ENCODE measurements at places on chromosomes 5 and 9.

DNA sequence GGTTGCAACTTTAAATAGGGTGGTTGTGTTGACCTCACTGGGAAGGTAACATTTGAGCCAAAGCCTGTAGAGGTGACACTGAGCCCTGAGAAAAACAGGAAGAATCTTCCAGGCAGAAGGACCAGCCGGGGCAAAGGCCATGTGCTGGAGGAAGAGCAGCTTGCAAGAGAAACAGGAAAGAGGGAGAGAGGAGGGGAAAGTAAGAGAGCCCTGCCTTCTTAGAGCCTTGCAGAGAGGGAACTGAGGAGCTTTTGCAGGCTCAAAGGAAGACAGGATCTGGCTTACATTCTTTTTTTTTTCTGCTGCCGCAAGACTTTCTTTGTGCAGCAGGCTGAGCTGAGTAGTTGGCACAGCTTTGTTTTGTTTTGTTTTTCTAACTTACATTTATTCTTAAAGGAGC, 17.4 kb downstream of the C9orf153 start:
- no peak for DNase-seq

DNA sequence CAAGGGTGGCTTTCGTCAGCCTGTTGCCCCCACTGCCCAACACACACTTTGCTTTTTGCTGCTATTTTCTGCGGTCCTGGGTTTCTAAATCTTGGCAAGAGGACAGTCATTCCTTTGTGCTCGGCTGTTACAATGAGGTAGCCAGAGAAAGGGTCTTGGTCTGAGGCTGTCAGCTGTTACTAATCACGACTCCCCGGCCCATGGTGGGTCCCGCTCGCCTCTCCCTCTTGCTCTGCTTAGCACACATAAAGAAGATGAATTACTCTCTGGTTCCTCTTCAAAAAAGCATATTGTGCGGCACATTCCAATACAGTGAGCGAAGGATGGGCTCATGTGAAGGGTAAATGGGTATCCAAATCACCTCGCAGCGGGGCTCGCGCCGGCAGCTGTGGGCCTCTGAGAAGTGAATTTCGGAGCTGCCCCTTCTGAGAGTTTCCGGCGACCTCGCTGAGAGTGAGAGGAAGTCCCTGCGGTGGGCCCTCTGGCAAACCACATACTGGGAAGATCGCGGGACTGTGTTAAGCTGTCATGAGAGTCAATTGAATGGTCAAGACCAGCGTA, 56.0 kb downstream of the SLC1A3 start:
- DNase-seq, result peak; percentile 89

DNA sequence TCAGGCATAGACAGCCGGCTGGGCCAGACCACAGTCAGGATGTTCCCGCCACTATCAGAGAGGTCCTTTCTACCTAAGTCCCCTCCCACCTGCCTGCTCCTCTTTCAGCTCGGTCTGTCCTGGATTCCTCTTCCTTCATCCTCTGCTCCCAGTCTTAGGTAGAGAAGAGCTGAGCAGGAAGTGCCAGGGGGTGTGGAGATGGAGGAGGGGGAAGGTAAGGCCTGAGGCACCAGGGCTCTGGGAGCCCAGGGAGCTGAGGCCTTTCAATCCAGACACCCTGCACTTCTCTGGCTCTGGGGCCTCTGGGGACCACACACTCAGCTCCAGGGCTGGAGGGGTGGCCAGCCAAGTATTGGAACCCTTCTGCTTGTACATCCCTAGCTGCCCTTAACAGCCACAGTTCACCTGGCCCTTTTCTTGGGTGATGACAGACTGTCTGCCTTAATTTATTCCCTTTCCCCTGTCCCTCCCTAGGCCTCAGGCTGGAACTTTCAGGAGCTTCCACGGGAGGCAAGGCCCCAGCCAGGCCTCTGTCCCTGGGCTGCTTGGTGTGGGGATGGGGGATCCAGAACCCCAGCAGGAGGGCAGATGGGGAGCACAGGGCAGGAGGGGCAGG, 15.6 kb downstream of the IRF1 start:
- DNase-seq, result no peak

GRCh38 chr5:106587-106986, 14.6 kb downstream of the PLEKHG4B start:
- no peak for DNase-seq

DNA sequence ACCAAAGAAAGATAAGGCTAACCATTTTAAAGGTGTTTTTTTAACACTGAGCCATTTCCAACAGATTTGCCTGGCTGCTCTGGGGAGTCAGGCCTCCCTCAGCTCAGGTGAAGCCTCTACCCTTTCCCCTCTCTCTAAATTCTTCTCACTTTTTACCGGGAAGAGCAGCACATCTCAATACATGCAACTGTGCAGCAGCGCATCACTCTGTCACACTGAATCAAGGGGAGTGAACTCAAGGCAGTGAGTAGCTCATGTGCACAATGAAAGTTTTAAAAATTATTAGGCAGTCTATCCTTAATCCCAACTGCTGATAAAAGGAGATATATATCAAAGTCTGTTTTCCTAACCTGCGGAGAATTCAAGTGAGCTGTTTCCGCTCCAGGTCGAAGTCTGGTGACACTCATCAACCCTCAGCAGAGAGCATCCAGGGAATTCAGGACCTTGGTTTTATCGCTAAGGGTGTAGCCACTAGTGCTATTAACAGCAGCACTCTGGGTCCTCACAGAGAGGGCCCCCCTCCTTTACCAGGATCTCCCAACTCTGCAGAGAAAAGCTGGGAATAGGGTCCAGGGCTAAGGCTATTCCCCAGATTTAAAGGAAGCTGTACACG, 1.0 kb downstream of the CEMIP2 start:
- no peak for DNase-seq

GRCh38 chr5:107040907-107041306, 629.8 kb downstream of the EFNA5 start:
- no peak for DNase-seq

GRCh38 chr5:172973127-172973916, 10.2 kb upstream of the ATP6V0E1 start:
- DNase-seq, result peak; percentile 21

DNA sequence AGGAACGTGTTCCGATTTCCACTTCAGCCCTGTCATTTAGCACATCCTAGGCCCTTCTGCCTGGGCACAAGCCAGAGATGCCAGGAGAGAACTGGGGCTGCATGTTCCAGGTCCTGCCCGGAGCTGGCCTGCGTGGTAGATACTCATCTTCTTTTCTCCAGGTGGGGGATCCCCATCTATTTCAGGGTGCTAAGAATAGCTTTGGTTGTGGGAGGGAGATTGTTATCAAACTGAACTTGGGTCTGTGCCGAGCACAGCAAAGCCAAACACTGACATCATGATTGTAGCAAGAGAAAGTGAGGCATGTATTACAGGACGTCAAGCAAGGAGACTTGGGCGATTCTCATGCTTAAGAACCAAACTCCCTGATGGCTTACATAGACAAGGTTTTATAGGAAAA, 18.2 kb downstream of the C9orf153 start:
- no peak for DNase-seq

DNA sequence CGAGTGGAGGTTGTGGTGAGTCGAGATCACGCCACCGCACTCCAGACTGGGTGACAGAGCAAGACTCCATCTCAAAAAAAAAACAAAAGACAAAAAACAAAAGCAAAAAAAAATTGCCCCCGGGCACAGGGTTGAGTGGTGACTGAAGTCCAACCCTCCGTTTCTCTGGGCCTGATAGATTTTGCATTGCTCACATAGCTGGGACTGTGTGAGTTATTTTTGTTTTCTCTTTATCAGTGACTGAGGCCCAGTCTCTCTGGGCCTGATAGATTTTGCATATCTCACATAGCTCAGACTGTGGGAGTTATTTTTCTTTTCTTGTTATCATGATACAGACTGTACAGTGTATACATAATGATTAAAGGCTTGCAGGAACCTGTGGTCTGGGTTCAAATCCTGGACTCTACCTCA, 2.6 kb upstream of the SLC28A3 start:
- peak; percentile 83 for DNase-seq

DNA sequence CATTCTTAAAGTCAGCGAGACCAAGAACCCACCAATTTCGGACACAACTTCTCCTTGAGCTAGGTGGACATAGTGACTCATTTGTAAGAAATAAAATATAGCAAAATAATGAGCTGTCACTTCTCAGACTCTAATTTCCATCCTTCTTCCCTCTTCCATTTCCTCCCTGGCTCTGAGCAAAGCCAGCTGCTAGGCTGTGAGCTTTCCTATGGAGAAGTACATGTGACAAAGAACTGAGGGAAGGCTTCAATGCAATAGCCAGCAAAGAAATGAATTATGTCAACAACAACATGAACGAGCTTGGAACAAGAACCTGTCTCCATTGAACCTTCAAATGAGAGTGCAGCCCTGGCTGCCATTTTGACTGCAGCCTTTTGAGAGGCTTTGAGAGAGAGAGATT, 25.9 kb upstream of the SELENOP start:
- DNase-seq, result no peak

DNA sequence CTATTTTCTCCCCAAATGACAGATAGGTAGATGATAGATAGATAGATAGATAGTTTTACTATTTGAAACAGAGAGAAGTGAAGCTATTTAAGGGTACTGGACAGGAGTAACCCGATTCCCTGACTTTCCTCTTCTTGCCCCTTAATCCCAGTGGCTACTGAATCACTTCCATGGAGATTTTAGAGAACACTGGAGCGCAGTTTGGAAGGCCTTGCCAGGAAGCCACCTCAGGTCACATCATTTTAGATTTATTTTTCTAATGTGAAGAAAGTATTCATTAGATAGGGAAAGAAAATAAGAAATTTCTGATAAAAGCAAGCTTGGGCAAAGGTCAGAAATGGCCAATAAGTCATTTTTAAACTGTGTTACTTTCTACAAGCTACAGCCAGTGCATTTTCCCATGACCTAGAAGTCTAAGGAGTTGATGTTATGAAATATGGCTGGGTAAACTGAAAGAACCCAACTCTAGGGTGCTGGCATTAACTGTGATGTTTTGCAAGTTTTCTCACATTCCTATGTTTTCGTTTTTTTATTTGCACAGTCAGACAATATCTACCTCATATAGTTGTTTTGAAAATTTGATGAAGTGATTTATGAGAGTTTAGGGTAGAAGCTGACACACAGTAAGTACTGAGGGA, 544.7 kb upstream of the PTGER4 start:
- no peak for DNase-seq

DNA sequence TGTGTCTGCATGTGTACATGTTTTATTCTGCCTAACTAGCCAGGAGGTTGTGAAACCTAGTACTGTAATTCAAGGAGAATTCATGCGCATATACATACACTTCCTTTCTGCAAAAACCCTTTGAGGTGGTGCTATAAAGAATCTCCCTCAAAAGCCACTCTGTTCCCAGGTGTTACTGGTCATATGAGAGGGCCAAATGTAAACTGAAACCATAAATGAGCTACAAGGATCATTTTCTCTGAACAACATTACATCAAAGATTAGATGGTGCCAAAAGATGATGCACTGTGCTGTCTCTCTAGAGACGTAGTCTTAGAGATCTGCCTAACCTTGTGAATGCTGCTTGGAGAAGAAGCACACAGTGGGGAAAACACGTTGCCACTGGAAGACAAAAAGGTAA, 15.7 kb downstream of the NREP start:
- DNase-seq, result peak; percentile 44

DNA sequence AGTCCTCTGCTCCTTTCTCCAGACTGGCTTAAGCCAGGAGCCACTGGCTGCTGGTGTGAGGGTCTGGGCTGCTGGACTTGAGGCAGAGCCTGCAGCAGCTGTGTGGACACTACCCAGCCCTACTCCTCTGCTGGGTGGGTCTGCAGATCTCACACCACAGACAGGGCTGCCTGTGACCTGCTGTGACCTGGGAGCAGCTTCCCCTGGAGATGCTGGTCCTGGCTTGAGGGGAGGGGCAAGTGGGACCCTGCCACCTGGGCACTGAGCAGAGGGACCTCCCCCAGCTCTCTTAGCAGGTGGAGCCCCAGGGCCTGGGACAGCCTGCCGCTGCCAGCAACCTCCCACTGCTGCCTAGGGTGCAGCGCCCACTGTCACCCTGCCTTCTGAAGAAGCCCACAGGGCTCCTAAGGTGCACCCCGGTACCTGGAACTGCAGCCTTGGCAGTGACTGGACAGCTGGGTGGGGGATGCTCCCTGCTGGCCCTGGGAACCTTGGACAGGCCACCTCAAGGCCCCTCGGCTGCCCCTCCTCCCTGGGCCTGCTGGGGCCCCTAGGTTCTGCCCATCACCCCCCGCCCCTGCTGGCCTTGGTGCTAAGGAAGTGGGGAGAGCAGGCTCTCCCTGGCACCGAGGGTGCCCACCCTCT, 9.1 kb downstream of the CACFD1 start:
- DNase-seq, result no peak

GRCh38 chr9:106862821-106863720, at the start of gene ZNF462:
TSS of gene ZNF462 (plus strand) at chr9:106863166. CDS start at chr9:106923384, 60,218 bp downstream.
- DNase-seq, result peak; percentile 86

DNA sequence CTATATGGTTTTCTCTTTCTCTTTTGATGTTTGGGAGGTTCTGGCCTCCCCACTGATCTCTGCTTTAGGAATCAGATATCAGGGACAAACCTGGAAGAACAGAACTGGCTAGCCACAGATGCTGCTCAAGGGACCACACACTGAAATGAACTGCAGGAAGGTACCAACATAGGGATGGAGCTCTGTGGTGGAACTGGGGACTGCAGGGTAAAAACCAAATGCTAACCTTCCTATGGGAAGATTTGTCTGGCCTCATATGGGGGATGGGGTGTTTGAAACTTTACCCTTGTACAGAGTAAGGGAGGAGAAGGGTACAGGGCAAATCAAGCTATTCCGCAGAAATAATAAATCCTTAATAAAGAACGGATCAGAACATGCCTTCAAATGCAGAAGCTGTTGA, 49.4 kb downstream of the ELOVL7 start:
- DNase-seq, result no peak

GRCh38 chr9:34437006-34437925, 21.1 kb downstream of the FAM219A start:
- peak; percentile 65 for DNase-seq

DNA sequence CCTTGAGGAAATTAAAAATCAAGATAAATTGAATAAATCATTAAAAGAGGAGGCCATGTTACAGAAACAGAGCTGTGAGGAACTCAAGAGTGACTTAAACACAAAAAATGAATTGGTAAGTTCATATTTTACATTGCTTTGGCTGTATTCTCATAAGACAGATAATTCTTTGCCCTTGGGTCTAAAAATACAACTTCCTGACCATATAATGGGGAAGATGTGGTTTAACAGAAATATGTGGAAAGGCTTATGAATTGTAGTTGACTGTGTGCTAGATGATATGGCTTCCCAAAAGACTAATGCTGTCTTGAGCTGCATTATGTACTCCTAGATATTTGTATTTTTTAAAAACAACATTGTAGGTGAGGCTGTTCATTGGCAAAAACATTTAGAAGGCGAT, 33.1 kb downstream of the CNTRL start:
- no peak for DNase-seq

DNA sequence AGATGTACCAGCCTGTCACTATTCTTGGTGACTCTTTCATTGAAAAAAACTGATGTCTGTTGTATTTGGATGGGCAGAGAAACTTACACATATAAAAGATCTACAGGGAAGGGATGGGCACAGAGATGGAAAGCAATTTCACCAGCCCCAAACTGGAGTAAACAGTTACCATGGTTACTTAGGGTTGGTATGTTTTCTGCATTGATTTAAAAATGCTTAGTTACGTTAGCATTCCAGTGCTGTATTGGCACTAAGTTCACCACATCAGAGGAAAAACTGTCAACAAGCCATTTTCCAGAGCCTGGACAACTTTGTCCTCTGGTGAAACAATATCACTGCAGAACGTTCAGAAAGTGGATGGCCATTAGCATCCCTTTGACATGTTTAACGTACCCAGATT, 28.0 kb downstream of the MARCHF3 start:
- peak; percentile 31 for DNase-seq

- DNase-seq, result peak; percentile 21
These were observed 2.4 kb upstream of the DMRT2 start for GRCh38 chr9:1047591-1048230.

GRCh38 chr5:83034528-83035207, 42.5 kb downstream of the TMEM167A start:
- no peak for DNase-seq

GRCh38 chr5:99795031-99795430, 740.1 kb upstream of the FAM174A start:
- peak; percentile 33 for DNase-seq

Measured in fibroblast of lung (primary cell).